Posterior vena cava (tissue), 2 donors: ENCODE measurements at places on chromosomes 16 and 17. TPM values are rescaled to one million over a fixed set of nuclear protein-coding genes. Genes with fewer than 3 reads are reported as not detected.

LRRC37A gene
- total RNA-seq, result 1.7 TPM

DNA sequence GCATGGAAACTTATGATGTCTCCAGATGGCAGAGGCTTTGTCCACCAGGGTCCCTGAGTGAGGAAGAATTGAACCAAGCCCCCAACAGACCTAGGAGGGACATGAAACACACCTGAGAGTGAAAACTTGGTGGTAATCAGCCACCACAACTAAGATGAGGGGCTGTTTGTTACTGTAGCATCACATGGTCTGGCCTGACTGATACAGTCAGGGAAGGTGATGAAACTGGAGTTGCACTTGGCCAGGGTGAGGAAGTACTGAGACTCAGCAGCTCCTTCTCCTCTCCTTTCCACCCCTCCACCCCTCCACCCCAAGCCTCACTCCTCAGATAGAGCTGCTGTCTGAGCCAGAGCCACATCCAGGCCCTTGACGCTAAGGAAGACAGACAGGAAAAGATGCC, 37.2 kb downstream of the C16orf82 start:
- DNase-seq, result no peak

OTOP2 gene
- not detected for total RNA-seq

DNA sequence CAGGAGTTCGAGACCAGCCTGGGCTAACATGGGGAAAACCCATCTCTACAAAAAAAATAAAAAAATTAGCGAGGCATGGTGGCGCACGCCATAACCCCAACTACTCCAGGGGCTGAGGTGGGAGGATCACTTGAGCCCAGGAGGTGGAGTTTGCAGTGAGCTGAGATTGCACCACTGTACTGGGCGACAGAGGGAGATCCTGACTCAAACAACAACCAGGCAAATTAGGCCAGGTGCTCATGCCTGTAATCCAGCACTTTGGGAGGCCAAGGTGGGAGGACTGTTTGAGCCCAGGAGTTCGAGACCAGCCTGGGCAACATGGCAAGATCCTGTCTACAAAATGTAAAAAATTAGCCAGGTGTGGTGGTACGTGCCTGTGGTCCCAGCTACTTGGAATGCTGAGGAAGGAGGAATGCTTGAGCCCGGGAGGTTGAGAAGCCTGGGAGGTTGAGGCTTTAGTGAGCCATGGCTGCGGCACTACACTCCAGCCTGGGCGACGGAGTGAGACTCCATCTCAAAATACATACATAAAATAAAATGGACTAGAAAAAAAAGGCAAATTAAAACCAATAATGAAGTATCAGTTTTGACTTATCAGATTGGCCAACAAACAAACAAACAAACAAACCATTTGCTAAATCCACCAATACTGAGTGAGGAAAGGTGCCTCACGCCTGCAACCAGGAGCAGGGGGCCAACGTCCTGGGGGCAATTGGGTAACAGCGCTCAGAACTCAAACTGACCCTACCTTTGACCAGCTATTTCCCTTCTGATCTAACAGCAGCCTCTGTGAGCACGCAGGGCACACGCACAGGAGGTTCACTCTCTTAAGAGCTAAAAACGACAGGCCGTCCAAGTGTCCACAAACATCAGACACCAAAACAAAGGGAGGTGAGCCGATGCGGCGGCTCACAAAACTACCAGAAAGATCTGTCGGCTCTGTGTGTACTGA, 19.4 kb upstream of the FASN start:
- no peak for DNase-seq
